ENCODE measurements at places on chromosomes 12 and 14. TPM values are rescaled to one million over a fixed set of nuclear protein-coding genes. Genes with fewer than 3 reads are reported as not detected.

TMEM120B gene
- 11.7 TPM for total RNA-seq

OR6C2 gene
- total RNA-seq, result not detected

LRIG3 gene
- 0.09 TPM for total RNA-seq

DNA sequence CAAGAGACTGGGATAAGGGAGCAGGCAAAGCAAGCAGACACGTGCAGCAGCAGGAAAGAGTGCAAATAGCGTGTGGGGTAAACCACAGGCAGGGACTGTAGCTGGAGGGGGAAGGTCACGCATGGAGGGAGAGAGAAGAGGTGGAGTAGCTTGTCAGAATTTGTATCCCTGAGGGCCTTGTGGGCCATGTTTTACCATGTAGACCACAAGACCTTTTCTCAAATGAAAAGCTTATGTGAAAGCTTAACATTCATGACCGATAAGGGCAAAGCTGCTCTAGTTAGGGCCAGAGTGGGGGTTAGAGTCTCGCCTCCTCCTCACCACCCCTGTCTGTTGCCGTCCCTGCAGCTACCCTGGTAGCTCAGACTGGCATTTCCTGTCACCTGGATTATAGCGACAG lies 152.9 kb upstream of the E2F7 start:
- no peak overlapping the region for H3K27ac ChIP-seq
- H3K4me3 ChIP-seq, result no peak overlapping the region
- peaks cover 2% of the 10 kb centered on the region for H3K27me3 ChIP-seq
- no peaks in the 10 kb centered on the region for H3K36me3 ChIP-seq
- DNase-seq, result no peak
- no peaks in the 10 kb centered on the region for H3K4me1 ChIP-seq

DNA sequence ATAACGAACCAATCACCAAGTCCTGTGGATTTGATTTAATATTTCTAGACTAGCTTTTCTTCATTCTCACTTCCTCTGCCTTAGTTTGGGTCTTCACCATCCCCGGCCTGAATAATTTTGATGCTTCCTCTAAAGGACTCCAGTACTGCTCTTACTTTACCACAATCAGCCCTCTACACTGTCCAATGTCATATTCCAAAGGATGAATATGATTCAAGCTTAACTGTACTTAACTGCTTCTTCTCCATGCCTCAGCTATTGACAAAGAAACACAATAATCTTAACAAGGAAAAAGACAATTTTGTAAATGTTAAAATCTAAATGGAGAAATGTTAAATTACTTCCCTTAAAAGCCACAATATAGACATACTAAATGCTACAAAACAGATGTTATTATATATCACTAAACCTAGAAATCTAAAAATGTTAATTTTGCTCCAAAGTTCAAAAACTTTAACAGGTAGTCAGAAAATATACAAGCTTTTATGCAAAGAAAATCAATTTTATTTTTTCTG lies 70.2 kb downstream of the STXBP6 start:
- H3K27me3 ChIP-seq, result peaks cover 4% of the 10 kb centered on the region
- H3K4me1 ChIP-seq, result no peaks in the 10 kb centered on the region
- H3K4me3 ChIP-seq, result no peak overlapping the region
- H3K36me3 ChIP-seq, result no peaks in the 10 kb centered on the region
- H3K27ac ChIP-seq, result no peak overlapping the region
- no peak for DNase-seq

DNA sequence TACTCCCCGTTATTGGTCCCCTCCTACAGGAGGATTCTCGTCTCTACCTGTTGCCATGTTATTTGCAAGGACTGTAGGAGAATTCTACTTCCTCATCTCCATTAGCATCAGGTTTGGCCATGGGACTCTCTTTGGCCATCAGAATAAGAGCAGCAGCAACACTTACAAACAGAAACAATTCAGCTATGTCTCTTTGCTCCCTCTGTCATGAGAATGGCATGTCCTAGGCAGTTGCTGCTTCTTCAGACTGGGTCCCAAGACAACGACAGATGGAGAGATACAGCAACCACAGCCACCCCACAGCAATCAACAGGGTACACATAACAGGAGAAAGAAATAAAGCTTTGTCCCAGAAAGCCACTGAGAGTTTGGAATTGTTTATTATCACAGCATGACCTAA lies 19.7 kb downstream of the SLC41A2 start:
- DNase-seq, result no peak
- no peaks in the 10 kb centered on the region for H3K4me1 ChIP-seq
- H3K36me3 ChIP-seq, result no peaks in the 10 kb centered on the region
- no peak overlapping the region for H3K27ac ChIP-seq
- no peak overlapping the region for H3K4me3 ChIP-seq

DNA sequence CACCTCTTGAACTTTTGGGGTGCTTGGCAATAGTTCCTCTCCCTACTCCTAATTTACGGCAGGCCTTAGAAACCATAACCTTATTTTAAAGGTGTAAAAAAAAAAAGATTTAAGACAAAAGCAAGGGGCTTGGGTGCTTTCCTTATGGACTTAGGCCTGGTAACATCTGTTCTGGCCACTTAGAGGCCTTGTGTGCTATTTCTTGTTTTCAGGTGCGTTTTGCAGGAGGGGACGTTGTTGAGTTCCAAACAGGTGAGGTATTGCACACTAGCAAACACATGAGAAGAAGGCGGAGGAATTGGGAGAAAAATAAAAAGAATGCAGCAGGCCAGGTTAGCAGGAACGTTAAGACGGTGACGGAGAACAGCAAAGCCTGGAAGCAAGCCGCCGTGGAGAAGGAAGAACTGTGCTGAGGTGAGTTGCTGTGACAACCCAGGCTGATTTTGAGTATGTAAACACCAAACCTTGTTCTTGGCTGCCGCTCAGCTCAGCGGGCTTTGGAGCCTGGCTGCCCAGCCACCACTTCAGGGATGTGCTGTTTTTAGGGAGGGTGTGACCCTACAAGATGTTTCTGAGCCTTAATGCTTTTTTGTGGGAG lies 17.3 kb downstream of the EMG1 start:
- H3K27me3 ChIP-seq, result no peaks in the 10 kb centered on the region
- H3K36me3 ChIP-seq, result peaks cover 27% of the 10 kb centered on the region
- DNase-seq, result no peak
- H3K27ac ChIP-seq, result no peak overlapping the region
- H3K4me1 ChIP-seq, result no peaks in the 10 kb centered on the region
- no peak overlapping the region for H3K4me3 ChIP-seq

DNA sequence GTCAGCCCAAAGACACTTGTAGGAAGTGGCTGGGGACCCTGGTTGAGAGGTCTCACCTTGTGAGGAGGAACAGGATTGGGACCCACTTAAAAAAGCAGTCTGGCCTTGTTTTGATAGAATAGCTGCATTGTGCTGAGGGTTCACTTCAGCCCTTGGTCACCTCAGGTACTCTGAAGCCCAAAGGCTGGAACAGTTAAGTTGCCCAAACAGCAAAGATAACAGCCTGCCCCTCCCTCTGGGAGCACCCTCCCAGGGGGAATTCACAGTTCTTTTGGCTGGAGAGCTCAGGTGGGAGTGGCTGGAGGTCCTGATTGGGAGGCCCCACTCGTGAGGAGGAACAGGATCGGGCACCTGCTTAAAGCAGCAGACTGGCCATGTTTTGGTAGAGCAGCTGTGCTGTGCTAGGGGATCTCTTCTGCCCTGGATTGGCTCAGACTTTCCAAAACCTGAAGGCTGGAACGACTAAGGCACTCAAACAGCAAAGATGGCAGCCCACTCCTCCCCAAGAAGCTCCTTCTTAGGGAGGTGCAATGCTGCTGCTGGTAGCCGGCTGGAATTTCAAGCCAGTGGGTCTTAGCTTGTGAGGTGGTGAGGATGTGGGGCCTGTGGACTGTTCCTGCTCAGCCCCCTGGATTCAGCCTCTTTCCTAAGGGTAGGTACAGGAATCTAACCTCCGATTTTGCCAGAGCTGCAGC lies 143.8 kb upstream of the SLC38A2 start:
- H3K27ac ChIP-seq, result peak overlapping the region; percentile 90
- no peaks in the 10 kb centered on the region for H3K27me3 ChIP-seq
- H3K36me3 ChIP-seq, result no peaks in the 10 kb centered on the region
- H3K4me1 ChIP-seq, result peaks cover 56% of the 10 kb centered on the region
- DNase-seq, result no peak

Data from activated CD4-positive, alpha-beta T cell treated with anti-CD3 and anti-CD28 coated beads for 36 hours (primary cell).